ENCODE measurements at places on chromosomes 3 and 15.
A peak's percentile ranks its signal among the peaks of the same experiment; 100 is the strongest.

GRCh38 chr15:29126208-29126536 is 143.4 kb downstream of the NSMCE3 start:
- DNase-seq, result no peak

GRCh38 chr3:177598097-177598833 is 401.0 kb upstream of the TBL1XR1 start:
- DNase-seq, result no peak

GRCh38 chr3:104396974-104397669 is 969.6 kb upstream of the ALCAM start:
- DNase-seq, result no peak

- DNase-seq, result peak; percentile 48
These were observed 1.0 kb downstream of the PRKCD start for GRCh38 chr3:53161820-53162671.

DNA sequence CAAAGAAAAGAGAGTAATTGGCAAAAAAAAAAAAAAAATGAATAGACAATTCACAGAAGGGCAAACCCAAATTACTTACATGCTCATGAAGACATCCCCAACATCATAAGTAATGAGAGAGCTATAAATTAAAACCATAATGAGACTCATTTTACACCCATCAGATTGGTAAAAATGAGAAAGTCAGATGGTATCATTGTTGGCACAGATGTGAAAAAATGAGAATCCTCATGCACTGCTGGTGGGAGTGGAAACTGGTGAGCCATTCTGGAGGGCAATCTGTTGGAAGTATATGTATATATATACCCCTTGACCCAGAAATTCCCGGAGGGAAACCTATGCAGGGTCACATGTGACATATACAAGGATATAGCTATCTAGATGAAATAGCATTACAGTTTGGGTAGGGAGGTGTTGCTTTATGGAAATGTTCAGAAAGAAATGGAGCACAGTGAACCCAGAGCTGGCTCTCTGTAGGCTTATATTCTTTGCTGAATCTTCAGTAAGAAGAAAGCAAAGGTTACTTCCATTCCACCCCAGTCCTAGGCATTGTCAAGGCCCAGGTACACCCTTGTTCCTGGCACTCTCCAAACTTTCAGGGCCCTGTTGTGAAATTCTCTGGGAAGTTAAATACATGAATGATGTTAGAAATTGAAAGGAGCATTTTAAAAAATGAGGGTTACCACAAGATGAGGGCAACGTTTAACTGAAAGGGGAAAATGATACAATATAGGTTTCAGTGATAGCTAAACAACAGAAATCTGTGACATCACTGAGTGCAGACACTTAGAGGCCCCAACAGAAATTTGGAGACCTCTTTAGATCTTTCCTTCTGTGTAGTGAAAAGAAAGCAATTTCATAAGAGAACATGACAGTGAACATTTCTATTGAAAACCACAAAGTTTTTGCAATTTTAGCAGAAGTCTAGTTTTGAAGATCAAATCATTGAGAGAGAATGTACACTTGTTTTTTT is 132.7 kb upstream of the TPRG1 start:
- no peak for DNase-seq

DNA sequence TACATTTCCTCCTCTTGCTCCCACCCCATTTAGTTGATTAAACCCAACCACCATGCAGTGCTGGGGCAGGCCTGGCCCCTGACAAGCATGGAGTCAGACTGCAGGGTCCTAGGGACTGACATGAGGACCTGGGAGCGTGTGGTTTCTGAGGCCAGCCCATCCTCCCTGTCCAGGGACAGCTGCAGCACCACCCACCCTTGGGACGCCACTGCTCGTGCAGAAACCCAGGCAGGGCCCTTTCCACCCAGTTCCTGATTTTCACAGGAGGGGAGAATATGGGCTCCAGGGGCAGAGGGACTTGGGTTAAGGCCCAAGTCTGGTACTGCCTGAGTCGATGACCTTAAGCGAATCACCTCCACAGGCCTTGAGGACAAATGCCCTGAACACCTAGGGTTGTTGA is 23.7 kb downstream of the PLXND1 start:
- no peak for DNase-seq

DNA sequence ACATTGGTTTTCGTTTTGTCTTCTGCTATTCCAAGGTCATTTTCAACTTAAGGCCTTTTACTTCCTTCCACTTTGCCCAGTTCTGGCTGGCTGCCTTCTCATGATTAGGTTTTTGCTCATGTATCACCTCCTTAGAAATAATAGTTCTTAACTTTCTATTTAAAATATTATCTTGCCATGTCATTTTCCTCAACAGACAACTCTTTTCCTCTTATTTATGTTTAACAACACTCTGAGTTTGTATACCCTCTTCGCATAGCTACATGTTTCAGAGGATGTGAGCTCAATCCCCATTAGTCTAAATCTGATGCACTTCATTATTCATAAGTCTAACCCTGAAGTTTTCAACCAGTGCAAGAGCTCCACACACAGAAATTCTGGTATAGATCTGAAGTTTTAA is 299.1 kb downstream of the BCHE start:
- no peak for DNase-seq

GRCh38 chr3:50111757-50112156 is 23.0 kb downstream of the RBM5 start:
- no peak for DNase-seq

DNA sequence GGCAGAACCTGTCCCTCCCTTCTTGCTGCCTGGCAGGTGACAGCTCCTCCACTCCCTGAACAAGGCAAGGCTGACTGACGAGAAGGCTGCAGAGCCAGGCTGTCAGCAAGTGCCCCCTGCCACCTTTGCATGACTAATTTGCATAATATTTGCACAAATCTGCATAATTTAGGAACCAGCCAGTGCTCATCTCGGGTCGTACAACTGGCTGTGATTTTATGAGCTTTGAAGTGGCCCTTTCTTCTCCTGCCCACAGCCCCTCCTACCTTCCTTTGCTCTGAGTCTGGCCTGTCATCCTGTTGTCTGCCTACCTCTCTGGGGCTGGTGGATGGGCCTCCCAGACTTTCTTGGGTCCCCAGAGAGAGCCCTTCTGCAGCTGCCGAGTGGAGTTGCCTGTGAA is 58.9 kb downstream of the LINGO1 start:
- DNase-seq, result no peak

DNA sequence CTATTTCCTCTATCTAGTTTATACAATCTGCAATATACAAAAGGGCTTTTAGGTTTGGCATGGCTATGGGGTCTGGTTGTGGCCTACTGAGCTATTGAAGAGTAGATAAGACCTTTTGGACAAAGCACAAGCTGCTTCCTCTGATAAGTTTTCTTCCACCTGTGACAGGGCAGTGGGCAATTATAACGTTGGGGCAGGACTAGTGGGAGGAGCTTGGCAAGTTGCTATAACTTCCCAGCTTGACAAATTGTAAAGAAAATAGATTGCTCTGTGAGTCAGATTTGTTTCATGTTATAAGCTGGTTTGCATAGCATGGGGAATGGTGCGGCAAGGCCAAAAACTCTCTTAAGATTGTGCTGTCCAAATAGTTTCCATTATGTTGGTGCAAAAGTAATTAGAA is 64.9 kb downstream of the SLC7A14 start:
- DNase-seq, result no peak

GRCh38 chr3:183664913-183665381 is 29.5 kb downstream of the KLHL24 start:
- no peak for DNase-seq

DNA sequence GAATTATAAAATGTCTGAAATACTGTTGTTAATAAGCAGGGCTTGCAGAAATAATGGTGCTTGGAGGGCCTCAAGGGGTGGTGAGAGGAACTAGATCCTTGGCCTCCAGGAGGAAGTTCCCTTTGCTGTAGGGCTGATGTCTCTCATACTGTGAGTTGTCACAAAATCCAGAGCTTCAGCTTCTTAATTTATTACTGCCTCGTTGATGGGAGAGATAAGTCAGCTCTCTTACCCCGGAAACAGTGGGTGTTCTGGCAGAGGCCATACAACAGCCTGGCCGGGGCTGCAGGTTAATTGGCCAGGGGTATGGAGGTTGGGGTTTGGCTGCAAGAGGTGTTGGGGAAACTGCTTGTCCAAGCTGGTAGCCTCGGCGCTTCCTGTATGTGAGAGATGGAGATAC is 15.5 kb downstream of the MAPKAPK3 start:
- no peak for DNase-seq

DNA sequence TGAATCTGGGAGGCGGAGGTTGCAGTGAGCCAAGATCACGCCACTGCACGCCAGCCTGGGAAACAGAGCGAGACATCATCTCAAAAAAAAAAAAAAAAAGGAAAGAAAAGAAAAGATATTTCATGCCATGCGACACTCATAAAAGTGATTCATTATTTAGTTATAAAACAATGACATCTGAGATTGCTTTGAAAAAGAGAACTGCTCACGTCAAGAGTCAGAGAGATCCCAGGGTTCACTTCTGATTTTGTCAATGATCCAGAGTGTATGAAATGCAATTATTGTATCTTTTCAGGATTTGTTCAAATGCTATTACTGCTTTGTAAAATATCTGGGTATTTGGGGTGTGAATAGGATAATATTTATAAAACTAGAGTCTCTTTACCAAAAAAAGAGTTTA is 6.0 kb upstream of the SAMD7 start:
- no peak for DNase-seq

- no peak for DNase-seq
These were observed 1.7 kb downstream of the SPATA12 start for GRCh38 chr3:57062101-57062631.

- DNase-seq, result no peak
These were observed 64.6 kb downstream of the CYP11A1 start for GRCh38 chr15:74302821-74303359.

DNA sequence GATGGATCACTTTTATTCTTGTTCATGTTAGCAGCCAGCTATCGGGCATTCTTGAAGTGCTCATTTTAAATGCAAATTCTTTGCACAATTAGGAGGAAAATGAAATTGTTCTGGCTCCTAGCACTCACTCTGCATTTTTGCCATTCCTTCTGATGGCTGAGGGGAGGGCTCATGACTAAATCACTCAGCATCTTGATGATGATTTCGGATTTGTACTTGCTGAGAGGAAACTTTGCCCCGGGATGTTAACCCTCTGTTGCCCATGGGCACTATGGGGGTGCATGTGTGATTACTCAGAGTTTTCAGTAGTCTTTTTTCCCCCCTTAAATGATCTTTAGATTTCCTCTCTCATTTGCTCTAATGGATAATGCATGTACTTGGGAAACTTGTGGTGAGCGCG is 299.6 kb upstream of the C2CD4B start:
- DNase-seq, result no peak

- DNase-seq, result no peak
These were observed 497.9 kb upstream of the ARPP21 start for GRCh38 chr3:35141406-35141805.

DNA sequence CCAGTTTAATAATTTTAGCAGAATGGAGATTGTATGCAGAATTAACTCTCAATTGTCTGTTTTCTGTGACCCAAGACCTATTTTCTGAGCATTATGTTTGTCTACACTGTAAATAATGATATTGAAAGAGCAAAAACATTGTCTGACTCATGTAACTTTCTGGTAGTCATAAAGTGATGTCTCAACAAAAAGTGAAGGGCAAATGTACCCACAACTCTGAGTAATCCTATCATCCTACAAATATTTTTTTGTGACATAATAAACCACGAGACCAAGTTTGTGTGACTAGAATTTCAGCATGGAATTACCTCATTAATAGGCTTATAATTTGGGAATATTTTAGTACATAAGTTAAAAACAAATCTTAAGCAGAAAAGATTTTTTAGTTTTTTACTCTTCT is 15.4 kb upstream of the ABHD10 start:
- peak; percentile 25 for DNase-seq

- no peak for DNase-seq
These were observed 224.0 kb downstream of the GREM1 start for GRCh38 chr15:32941823-32942222.

GRCh38 chr3:179091113-179091512 is 19.5 kb upstream of the ZMAT3 start:
- DNase-seq, result no peak

DNA sequence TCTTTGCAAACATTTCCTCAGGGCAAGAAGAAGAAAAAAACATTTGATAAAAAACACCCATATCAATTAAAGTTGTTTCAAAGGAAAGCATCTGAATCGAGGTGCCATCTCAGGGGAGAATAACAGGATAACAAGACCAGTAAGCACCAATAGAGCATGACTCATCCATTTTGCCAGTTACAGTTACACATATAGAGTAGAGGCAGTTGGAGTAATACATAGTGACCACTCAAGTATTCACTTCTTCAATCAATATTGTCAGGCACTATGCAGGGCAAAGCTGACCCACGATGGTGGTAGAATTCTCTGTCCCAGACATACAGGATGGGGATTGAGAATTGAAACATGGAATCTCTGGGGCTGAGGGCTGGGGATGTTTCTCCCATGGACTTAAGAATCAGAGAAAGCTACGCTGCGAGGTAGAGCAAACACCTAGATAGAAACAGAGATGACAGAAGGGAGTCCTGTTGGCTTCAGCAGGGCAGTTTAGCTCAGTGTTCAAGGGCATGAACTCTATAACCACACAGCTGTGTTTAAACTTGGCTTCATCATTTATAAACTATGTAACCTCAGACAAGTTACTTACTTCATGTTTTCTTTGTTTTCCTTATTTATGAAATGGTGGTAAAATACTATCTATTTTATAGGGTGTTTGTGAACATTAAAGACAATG is 186.4 kb upstream of the NANOGP8 start:
- DNase-seq, result no peak

DNA sequence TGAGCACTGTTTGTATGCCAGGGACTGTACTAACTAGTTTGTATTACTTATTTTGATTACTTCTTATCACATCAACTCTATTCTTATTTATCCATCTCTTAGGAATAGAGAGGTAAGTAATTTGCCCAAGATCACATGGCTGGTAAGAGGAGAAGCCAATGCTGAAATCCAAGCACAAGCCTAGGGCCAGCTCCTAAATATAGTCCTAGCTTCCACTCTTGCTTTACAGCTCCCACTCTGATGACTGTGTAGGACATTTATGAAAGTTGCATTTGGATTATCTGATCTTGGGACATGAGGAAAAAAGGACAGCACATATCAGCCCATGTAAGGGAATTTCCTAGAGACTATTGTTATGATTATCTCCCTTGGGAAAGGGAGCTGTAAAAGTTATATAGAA is 58.1 kb downstream of the GTF2E1 start:
- DNase-seq, result no peak

DNA sequence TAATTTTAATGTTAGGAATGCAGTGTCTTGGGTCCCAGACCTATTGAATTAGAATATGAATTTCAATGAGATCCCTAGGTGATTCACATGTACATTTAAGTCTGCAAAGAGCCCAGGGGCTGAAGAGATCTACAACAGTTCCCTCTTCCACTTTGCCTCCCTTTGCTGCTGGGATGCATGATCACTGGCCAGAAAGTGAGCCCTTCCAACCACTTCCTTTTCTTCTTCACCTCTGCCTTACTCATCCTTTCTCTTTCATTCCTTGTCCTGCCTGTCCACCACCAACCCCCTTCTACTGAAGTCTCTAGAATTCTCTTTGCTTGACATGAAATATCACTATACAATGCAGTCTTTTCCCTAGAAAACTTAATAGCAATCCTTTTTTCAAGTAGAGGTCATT is 222.4 kb upstream of the LRIG1 start:
- no peak for DNase-seq

DNA sequence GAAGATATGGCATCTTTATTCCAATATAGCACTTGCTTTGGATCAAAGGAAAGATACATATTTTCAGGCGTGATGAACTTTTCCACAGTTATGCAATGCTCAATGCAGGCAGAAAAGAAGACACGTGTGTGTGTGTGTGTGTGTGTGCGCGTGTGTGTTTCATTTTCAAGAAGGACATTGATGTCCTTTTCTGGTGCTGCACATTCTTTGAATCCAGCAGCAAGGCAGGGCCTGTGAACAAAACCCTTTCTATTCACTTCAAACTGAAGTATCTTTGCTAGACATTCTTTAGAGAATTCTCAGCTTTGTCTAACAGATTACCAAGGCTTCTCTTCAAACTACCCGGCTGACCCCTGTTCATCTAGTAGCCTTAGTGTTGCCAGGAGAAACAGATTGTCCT is 124.6 kb downstream of the CD47 start:
- no peak for DNase-seq
